Neural progenitor cell (in vitro differentiated cells): ENCODE measurements at places on chromosomes 7 and 10. TPM values are rescaled to one million over a fixed set of nuclear protein-coding genes. Genes with fewer than 3 reads are reported as not detected.

Gene HYAL4
- total RNA-seq = not detected in 2 replicates

Gene MMP21
- total RNA-seq = not detected in 2 replicates

DNA sequence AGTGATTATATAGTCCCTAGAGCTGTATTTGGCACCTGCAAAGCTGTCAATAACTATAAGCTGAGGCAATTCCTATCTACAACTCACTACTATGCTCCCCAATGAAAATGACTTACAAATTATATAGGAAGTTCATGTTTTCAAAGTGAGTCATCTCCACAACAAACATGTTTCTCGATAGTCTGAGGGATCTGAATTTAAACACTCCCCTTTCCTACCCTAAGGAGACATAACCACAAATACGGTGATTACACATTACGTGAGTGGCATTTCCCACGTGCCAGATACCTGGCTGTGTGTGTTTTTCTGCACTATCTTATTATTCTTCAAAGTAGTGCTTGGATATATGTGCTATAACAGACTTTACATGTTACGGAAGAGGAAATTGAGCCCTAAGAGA, 122.5 kb upstream of the C1QL3 start:
- no peak for DNase-seq

GRCh38 chr7:74449809-74450397, 3.8 kb upstream of the GTF2IRD1 start:
- peak; percentile 80 for DNase-seq

DNA sequence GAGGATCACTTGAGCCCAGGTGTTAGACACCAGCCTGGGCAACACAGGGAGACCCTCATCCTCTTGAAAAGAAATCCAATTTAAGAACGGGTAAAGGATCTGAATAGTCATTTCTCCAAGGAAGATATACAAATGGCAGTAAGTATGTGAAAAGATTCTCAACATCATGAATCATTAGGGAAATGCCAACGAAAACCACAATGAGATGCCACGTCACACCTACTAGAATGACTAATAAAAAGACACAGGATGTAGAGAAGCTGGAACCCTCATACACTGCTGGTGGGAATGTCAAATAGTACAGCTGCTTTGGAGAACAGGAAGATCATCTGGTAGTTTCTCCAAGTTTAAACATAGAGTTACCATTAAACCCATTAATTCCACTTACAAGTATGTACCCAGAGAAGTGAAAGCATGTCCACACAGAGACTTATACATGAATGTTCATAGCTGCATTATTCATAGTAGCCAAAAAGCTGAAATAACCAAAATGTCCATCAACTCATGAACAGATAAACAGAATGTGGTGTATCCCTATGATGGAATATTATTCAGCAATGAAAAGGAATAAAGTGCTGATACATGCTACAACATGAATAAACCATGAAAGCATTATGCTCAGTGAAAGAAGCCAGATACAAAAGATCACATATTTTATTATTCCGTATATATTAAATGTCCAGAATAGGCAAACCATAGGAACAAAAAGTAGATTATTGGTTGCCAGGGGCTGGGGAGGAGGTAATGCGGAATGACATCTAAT, 13.1 kb upstream of the ZMIZ2 start:
- no peak for DNase-seq

GRCh38 chr7:157432541-157432956, 95.7 kb downstream of the DNAJB6 start:
- DNase-seq = peak; percentile 76

- DNase-seq = peak; percentile 67
Measured at GRCh38 chr7:26948617-26949118, 84.3 kb upstream of the SKAP2 start.

Gene PNLIPRP2
- total RNA-seq = 0.74 and 1.6 TPM in 2 replicates

DNA sequence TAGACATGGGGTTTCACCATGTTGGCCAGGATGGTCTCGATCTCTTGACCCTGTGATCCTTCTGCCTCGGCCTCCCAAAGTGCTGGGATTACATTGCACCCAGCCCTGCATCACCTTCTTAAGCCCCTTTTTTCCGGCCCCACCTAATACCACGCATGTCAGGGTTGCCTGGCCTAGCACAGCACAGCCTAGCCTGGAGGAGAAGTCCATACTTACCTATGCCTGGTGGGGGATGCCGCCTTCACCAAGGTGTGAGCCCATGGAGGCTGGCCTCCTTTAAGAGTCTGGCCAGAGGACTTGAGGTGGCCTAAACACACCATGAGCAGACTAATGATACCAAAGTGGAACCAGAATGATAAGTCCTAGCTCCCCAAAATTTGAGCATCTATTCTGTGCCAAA, 22.0 kb upstream of the CUX1 start:
- DNase-seq = no peak

- DNase-seq = no peak
Measured at GRCh38 chr10:66782776-66783175, 143.1 kb upstream of the LRRTM3 start.
